ENCODE measurements at places on chromosomes 12 and 14. TPM values are rescaled to one million over a fixed set of nuclear protein-coding genes. Genes with fewer than 3 reads are reported as not detected.

DNA sequence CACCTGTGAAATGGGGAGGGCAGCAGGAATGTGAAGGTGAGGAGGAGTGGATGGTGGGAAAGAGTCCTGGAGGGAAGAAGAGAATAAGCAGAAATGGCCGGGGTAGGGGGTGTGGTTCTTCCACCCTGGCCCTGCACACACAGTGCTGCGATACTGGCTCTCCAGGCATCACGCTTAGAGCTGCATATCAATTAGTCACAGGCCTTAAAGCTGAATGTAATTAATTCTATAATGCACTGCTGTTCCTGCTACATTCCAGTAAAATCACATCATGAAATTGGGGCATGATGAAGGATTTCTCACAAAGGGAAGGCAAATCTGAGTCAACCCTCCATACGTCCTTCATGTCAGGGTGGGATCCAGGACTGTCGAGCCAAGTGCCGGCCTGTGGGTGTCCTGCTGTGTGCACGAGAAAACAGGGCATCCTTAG is 566.1 kb downstream of the BCL11B start:
- no peaks in the 10 kb centered on the region for H3K27me3 ChIP-seq
- no peaks in the 10 kb centered on the region for H3K36me3 ChIP-seq
- H3K4me1 ChIP-seq, result no peaks in the 10 kb centered on the region
- no peak for DNase-seq
- H3K27ac ChIP-seq, result no peak overlapping the region

The BHLHE41 gene
- total RNA-seq, result 69.1 TPM

GRCh38 chr12:93707836-93708235 is 30.7 kb downstream of the CRADD start:
- no peak for DNase-seq
- H3K4me3 ChIP-seq, result no peak overlapping the region
- no peaks in the 10 kb centered on the region for H3K36me3 ChIP-seq
- H3K27me3 ChIP-seq, result no peaks in the 10 kb centered on the region
- H3K4me1 ChIP-seq, result peaks cover 15% of the 10 kb centered on the region
- H3K27ac ChIP-seq, result no peak overlapping the region

The DICER1 gene
- total RNA-seq, result 28.6 TPM

- H3K27ac ChIP-seq, result no peak overlapping the region
- H3K4me3 ChIP-seq, result no peak overlapping the region
- H3K4me1 ChIP-seq, result no peaks in the 10 kb centered on the region
- no peaks in the 10 kb centered on the region for H3K27me3 ChIP-seq
- DNase-seq, result no peak
- H3K36me3 ChIP-seq, result no peaks in the 10 kb centered on the region
Observed at GRCh38 chr14:30345511-30345910, 213.4 kb upstream of the G2E3 start.

DNA sequence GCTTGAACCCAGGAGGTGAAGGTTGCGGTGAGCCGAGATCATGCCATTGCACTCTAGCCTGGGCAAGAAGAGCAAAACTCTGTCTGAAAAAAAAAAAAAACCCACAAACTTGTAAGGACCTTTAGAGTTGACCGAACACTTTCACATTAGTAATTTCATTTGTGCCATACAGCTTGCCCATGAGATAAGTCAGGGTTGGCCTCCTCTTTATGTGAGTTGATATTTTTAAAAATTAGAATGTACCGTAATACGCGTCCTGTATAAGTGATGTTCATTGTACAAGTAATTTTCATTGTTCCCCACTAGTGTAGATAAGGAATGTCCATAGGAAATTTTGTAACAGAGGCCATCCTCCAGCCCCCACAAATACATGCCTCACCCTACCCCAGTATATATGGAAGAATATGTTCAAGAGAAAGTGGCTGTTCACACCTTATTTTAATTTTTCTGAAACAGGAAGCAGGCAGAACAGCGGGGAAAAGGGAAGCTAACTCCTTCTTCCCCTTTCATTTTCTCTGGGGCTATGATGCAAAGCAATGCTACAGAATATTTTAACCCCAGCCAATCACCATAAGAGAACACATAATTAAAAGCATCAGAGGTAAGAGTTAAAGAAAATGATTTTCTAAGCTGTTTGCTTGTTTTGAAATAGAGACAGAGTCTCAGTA is 31.9 kb upstream of the HIF1A start:
- H3K4me3 ChIP-seq, result no peak overlapping the region
- DNase-seq, result no peak
- H3K36me3 ChIP-seq, result no peaks in the 10 kb centered on the region
- H3K4me1 ChIP-seq, result peaks cover 21% of the 10 kb centered on the region
- no peak overlapping the region for H3K27ac ChIP-seq

DNA sequence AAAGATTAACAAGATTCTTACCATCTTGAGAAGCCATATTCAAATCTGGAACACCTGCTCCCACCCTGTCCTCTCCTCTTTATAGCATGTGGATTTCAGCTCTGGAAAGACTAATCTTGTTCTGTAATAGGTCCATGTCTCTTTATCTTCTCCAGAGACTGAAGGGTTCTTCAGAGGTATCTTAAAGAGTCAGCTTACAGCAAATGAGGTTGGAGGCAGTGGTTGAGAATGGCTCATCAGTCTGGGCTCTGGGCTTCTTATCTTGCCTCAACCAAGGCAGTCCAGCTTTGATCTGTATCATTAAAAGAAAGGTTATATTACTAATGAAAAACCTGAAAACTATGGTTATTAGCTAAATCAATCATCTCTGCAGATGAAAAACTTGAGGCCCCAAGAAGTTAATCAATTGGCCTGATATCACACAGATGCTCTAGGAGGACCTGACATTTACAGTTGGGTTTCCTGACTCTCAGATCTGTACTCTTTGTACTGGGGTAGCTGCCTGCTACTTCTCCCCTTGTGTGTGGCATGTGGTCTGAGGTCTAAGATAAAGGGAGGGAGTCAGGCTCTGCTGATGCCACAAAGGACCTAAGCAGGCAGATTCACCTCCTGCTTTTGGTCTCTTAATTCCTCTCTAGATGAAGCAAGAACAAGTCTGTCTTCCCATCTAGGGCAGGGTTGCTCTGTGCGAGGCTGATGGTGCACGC is 1.7 kb upstream of the AKAP6 start:
- no peaks in the 10 kb centered on the region for H3K36me3 ChIP-seq
- H3K27me3 ChIP-seq, result no peaks in the 10 kb centered on the region
- H3K27ac ChIP-seq, result no peak overlapping the region
- H3K4me3 ChIP-seq, result no peak overlapping the region

- H3K27ac ChIP-seq, result no peak overlapping the region
- no peak overlapping the region for H3K4me3 ChIP-seq
- H3K27me3 ChIP-seq, result no peaks in the 10 kb centered on the region
- H3K4me1 ChIP-seq, result no peaks in the 10 kb centered on the region
- no peak for DNase-seq
Observed at GRCh38 chr14:68759017-68759560, 33.8 kb downstream of the ZFP36L1 start.

The KRT85 gene
- not detected for total RNA-seq

The FGF23 gene
- total RNA-seq, result not detected

DNA sequence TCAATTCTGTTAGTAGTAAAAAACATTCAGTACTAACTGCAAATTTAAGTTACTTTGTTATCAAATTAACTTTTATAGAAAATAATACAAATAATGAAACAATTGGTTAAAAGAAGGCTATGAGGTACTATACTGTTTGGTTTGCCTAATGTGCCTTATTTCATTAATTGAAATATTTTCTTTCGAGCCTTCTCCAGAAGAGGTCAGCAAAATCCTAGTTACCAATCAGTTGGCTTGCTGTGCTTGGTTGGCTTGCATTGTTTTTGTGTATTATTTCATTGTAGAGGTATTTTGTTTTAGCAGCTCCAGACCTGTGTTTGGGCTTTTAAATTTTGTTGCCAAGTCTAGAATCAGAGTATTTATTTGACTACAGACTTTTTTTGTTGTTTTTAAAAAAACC is 68.5 kb downstream of the AEBP2 start:
- H3K27ac ChIP-seq, result no peak overlapping the region
- DNase-seq, result no peak
- peaks cover 12% of the 10 kb centered on the region for H3K36me3 ChIP-seq
- H3K4me3 ChIP-seq, result no peak overlapping the region

The C12orf60 gene
- total RNA-seq, result 0.53 TPM

DNA sequence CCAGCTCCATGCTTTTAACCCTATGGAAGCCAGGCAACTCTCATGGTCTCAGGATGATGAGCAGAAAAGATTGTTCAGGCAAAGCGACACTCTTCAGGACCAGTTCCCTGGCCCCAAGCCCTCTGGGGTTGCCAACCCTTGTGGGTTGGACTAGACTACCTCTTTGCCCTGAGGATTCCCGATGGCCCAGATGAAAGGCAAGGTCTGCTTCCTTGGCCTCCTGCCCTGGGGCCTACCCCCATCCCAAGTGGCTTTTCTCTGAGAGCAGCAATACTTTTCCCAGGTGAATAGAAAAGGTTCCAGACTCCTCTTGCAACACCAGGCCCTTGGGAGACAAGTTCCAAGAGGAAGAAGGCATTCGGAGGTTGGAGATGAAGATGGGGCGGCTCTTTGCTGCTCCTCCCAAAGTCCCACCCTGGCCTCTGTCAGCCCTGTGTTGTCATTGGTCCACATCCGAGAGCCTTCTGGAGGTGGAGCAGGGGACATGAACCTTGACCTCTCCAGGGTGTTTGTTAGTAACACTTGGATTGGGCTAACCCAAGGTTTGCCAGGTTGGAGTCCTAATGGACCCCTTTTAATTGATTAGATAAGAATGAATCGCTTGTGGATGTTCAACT is 131.1 kb downstream of the GCH1 start:
- H3K27me3 ChIP-seq, result no peaks in the 10 kb centered on the region
- H3K36me3 ChIP-seq, result peaks cover 62% of the 10 kb centered on the region
- H3K4me3 ChIP-seq, result no peak overlapping the region
- H3K27ac ChIP-seq, result peak overlapping the region; percentile 95
- no peak for DNase-seq
- H3K4me1 ChIP-seq, result peaks cover 59% of the 10 kb centered on the region

The LRFN5 gene
- not detected for total RNA-seq

The MYH6 gene
- not detected for total RNA-seq
